Fibroblast of skin of left biceps (primary cell): ENCODE measurements at places on chromosomes 5 and 9.

GRCh38 chr9:125991886-125992529 lies 244.8 kb downstream of the PBX3 start:
- DNase-seq: no peak

GRCh38 chr5:32330126-32330971 lies 17.6 kb upstream of the MTMR12 start:
- no peak for DNase-seq

- DNase-seq: no peak
These were observed 336.9 kb downstream of the DRD1 start for GRCh38 chr5:175107028-175107588.

- peak; percentile 72 for DNase-seq
These were observed 152.8 kb upstream of the DAP start for GRCh38 chr5:10913841-10914240.

DNA sequence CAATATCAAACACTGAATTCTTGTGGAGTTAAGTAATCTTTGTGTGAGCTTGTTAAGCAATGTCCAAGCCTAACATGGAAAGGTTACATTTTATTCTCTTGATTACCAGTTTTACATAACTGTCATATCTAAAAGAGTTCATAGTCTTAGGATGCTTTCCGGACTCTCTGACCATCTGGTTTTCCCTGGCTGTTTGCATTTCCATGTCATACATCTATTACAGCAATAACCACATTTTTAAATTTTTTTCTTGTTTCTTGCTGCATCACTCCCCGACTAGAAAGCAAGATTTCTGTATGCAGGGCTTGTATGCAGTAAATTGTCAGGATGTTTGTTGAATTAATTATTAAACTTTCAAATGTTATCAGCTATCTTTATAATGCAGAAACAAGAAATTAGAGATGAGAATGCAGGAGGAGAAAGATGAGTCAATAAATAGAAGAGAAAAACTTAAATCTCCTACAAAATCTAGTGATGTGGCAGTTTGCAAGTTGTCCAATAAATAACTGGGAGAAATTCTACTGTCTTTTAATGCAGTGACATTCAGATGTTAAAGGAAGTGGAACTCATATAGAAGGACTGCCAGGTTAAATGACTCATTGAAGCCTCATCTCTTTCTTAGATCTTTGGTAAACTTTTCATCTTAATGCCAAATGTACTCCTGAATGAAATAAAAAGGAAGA lies 179.6 kb upstream of the SGCD start:
- no peak for DNase-seq

DNA sequence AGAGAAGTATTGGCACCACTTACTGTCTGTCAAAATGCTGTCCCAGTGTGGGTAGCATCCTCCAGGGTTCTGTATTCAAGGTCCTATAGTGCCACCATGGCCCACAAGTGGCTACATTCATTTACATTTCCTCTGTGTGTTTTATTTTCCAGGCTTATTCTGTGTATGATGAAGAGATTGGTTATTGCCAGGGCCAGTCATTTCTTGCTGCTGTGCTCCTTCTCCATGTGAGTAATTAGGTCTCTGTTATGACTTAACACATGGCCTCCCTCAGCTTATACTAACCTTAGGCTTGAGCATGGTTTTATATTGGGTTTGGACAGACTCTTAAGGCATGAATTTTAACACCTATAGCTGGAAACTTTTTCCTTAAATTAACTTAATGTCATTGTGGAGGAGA lies 36.7 kb downstream of the GPR21 start:
- no peak for DNase-seq

DNA sequence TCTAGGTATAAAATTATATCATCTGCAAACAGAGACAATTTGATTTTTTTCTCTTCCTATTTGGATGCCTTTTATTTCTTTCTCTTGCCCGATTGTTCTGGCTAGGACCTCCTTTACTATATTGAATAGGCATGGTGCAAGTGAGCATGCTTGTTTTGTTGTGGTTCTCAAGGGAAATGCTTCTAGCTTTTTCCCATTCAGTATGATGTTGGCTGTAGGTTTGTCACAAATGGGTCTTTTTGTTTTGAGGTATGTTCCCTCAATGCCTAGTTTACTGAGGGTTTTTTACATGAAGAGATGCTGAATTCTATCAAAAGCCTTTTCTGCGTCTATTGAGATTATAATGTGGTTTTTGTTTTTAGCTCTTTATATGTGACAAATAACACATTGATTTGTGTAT lies 198.2 kb upstream of the GHR start:
- no peak for DNase-seq

- no peak for DNase-seq
These were observed 162.6 kb downstream of the TAF11L14 start for GRCh38 chr5:17796757-17797396.

GRCh38 chr9:20220286-20220685 lies 402.0 kb downstream of the MLLT3 start:
- DNase-seq: no peak

DNA sequence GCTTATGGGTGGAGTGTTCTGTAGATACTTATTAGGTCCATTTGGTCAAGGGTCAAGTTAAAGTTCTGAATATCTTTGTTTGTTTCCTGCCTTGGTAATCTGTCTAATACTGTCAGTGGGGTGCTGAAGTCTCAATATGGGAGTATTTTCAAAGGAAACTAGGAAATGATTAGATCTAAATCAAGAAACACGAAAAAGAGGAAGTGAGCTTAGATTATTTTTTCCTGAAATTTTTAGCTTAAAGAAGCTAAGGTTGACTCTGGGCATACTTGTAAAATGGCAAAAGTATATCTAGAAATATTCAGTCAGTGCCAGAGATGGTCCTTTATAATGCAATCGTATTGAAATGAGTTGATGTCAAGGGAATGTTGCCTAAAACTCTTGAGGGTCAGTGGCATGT lies 313.5 kb downstream of the ICE1 start:
- DNase-seq: no peak

GRCh38 chr5:59206132-59206581 lies 623.3 kb downstream of the RAB3C start:
- peak; percentile 71 for DNase-seq

DNA sequence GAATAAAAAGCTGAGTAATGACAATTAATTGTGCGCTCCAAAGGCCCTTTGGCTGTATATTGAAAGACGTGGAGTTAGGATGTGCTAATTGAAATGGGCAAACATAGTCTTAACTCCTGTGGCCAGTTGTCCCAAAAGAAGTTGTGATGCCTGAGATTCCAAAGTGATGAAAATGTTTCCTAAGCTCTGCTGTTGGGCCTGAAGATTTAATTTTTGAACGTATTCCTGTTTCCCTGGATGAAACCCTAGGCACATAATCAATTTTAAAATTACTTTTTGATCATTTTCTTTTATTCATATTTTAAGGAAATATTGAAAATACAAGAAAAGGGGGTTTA lies 87.9 kb downstream of the PRDM6 start:
- no peak for DNase-seq

DNA sequence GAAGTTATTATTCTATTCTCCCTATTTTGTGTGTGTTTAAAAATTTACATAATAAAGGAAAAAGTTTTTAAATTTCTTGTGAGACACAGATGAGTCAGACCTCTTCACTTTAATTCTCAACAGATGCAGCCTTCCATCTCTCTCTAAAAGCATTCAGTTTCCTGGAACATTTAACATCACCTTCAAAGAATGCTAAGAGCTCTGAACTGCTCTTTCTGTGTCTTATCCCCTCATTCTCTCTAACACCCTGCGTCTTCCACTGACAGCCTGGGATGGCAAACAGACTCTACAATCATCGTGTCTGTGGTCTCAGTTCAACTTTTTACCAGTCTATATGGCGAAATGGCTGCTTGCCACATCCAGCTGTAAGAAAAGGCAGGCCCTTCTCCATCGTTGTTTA lies 173.0 kb downstream of the HINT1 start:
- DNase-seq: peak; percentile 88

GRCh38 chr5:60690326-60690725 lies 9.6 kb downstream of the DEPDC1B start:
- no peak for DNase-seq

- DNase-seq: no peak
These were observed 78.0 kb downstream of the F2RL2 start for GRCh38 chr5:76545184-76545583.

GRCh38 chr5:139910036-139910435 lies 114.4 kb downstream of the PSD2 start:
- no peak for DNase-seq

DNA sequence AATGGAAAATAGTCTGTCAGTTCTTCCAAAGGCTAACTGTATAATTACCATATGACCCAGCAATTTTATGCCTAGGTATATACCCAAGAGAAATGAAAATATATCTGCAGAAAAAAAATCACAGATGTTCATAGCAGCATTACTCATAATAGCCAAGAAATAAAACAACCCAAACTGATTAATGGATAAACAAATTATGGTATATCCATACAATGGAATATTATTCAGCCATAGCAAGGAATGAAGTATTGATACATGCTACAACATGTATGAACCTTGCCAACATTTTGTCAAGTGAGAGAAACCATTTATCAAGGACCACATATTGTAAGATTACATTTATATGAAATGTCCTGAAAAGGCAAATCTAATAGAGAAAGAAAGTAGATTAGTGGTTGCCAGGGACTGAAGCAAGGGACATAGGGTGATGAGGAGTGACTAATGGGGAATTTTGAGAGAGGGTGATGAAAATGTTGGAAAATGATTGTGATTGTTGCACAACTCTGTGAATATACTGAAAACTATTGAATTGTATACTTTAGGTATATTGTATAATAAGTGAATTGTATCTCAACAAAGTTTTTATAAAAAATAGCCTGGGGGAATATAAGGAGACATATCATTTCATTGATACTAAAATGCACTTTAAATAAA lies 114.4 kb downstream of the PBX3 start:
- DNase-seq: no peak

DNA sequence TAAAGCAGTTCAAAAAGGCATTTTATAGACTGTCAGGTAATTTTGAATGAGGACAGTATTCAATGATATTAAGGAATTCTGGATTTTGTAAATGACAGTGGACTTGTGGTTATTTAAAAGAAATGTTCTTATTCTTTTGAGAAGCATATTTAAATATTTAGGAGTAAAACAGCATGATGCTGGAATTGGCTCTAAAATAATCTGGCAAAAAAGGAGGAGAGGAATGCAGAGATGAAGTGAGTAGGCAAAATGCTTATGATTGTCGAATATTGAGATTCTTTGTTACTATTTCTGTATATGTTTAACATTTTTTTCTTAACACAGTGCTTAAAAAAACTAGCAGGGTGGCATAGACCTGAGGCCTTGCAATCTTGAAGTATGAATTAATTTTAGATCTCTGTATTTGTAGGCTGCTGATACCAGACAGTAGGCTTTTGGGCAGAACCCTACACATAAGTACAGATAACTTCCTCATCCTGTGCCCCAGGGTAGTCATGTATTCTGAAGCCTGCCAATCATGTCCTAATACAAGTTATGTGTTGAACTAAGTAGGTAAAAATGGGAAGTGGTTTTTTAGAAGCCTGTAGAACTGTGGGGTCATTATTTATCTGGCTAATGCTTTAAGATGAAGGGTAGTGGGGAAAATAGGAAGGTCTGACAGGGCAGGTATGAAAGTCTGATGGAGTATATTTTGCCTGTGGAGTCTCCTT lies 9.4 kb downstream of the CD180 start:
- no peak for DNase-seq

DNA sequence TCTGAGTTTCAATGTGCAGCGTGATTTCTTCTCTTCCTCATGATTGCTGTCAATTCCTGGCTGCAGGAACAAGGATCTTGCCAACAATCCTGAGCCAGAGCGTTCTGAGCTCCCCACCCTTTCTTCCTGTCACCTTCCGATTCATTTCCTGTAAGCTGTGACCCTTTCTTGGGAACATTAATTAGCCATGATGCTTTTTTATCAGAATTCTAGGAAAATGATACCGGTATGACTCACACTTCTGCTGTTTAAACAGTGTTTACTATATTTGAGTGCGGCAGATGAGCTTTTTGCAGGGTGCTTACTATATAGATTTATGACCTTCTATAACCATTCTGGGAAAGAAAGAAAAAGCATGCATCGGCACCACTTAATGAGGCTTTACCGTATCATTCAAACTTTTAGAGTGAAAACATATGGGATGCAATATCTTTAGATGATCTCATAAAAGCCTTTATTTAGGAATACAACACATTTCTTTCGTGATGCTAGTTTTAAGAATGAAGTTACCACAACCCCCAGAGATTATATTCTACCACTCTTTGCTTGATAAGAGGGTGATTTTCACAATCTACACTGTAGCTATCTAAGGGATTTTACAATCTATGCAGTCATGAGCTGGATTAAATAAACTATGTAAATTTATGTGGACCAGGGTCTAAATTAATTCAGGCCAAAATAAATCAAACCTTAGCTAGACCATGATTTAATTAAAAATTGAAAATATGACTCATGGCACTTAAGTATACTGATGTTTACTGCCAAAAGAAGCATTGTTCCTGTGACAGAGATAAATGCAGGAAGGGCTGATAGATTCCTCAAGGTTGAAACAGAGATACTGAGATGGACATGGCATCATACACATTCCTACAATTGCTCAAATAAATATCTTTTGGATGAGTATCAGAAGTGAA lies 38.0 kb upstream of the OSMR start:
- DNase-seq: peak; percentile 87

DNA sequence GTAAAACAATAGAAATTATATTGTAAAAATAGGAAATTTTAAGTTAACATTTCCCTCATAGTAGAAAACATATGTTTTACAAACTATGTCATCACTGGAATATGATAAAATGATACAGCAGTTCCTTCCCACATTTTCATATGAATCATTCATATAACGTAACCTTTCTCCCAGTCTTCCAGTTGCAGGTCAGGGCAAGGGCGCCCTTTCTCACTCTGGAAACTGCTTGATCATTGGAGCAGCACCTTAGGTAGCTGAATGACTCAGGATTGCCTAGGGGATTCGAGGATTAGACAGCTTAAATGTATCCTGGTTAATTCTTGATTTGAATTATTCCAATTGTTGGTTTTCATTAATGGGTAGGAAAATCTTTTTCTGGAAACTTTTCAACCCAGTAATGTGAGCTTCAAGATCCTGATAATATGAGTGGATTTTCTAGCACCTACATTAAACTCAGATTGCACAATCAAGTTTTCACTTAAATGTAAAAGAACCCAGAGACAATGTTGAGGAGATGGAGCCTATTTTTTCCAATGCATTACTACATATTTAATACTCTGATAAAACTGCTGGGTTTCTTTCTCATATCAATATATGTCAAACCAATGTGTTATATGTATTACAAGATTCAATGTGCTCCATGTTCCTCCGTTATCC lies 32.6 kb upstream of the ANXA1 start:
- DNase-seq: peak; percentile 71

GRCh38 chr9:6922124-6922676 lies 164.4 kb downstream of the KDM4C start:
- no peak for DNase-seq

GRCh38 chr9:118609355-118610044 lies 759.7 kb downstream of the BRINP1 start:
- no peak for DNase-seq
